ENCODE measurements at places on chromosomes 7 and 10. TPM values are rescaled to one million over a fixed set of nuclear protein-coding genes. Genes with fewer than 3 reads are reported as not detected.

Gene AKR1C3
- 74.1 TPM for total RNA-seq

Gene EZH2
- total RNA-seq, result 2.3 TPM

Gene MYL10
- not detected for total RNA-seq

Gene ELMO1
- 0.43 TPM for total RNA-seq

Gene CRHR2
- not detected for total RNA-seq

Gene HTR7
- 21.2 TPM for total RNA-seq

Gene MET
- 55.3 TPM for total RNA-seq

Gene PKD1L1
- total RNA-seq, result 0.07 TPM

Gene FRA10AC1
- total RNA-seq, result 6.8 TPM

Gene GSTO2
- 4.6 TPM for total RNA-seq

Gene HBP1
- total RNA-seq, result 118 TPM

Gene COL1A2
- total RNA-seq, result 7,425 TPM

Gene CALHM3
- total RNA-seq, result not detected

Gene RPEL1
- not detected for total RNA-seq

Gene SCIN
- 0.23 TPM for total RNA-seq

Gene FLNC
- total RNA-seq, result 324 TPM

Gene CAMK2G
- 35.3 TPM for total RNA-seq

Gene SUFU
- 7.6 TPM for total RNA-seq

Gene SUN3
- total RNA-seq, result not detected

Gene PTCD1
- 6.8 TPM for total RNA-seq

Gene PNLIPRP2
- total RNA-seq, result not detected

Gene UNC5B
- total RNA-seq, result 38.6 TPM

Gene GPR22
- total RNA-seq, result not detected

Gene STX1A
- 40.8 TPM for total RNA-seq

Gene ASZ1
- not detected for total RNA-seq

Measured in smooth muscle cell of the pulmonary artery (primary cell).